ENCODE measurements at places on chromosomes 2 and 18.

- no peaks in the 10 kb centered on the region for H3K27me3 ChIP-seq
- H3K27ac ChIP-seq, result no peak overlapping the region
- DNase-seq, result no peak
- H3K4me1 ChIP-seq, result no peaks in the 10 kb centered on the region
- no peaks in the 10 kb centered on the region for H3K36me3 ChIP-seq
These were observed 357.9 kb downstream of the PLCL1 start for GRCh38 chr2:198162276-198162675.

GRCh38 chr18:50886929-50887328 is 8.0 kb downstream of the ME2 start:
- H3K27me3 ChIP-seq, result no peaks in the 10 kb centered on the region
- H3K4me3 ChIP-seq, result no peak overlapping the region
- H3K27ac ChIP-seq, result no peak overlapping the region
- H3K4me1 ChIP-seq, result no peaks in the 10 kb centered on the region
- H3K36me3 ChIP-seq, result no peaks in the 10 kb centered on the region
- no peak for DNase-seq

GRCh38 chr2:175855794-175856453 is 146.1 kb downstream of the LNPK start:
- H3K27ac ChIP-seq, result peak overlapping the region; percentile 88
- H3K27me3 ChIP-seq, result no peaks in the 10 kb centered on the region
- H3K4me3 ChIP-seq, result peak overlapping the region; percentile 21
- peak; percentile 84 for DNase-seq

DNA sequence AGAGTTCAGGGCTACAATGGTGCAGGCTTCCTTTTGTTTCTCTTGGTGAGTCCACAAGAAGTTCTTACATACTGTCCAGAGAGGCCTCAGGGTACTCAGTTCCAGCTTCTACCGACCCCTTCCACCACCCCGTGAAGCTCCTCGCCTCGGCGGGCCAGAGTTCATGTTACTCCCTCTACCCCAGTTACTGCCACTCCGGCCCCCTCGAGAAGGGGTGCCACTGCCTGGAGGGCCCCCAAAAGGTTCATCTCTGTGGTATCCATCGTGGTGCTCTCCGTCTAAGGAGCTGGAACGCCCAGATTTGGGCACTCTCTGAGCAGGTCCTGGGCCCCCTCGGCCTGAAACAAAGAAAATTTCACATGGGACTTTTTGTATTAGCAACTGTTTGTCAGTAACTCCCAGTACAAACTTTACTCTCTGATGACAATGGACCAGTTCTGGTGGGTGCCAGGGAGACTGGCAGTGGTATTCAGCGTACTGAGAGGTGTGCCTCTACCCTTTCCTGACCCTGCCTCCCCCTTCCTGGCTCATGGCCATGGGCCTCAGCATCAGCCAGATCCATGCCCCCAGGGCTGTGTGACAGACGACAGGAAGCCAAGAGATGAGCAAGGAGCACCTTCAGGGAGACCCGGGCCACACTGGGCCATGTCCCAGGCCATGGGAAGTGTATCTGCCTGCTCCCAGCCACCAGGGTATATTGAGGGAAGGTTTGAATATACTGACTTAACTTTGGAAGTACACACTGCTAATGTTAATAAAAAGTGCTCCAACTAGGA is 5.1 kb downstream of the SFT2D3 start:
- peaks cover 29% of the 10 kb centered on the region for H3K4me1 ChIP-seq
- no peak overlapping the region for H3K4me3 ChIP-seq
- no peak overlapping the region for H3K27ac ChIP-seq
- no peaks in the 10 kb centered on the region for H3K27me3 ChIP-seq

GRCh38 chr2:239200646-239201530 is 199.9 kb downstream of the HDAC4 start:
- DNase-seq, result peak; percentile 44
- no peaks in the 10 kb centered on the region for H3K36me3 ChIP-seq
- no peaks in the 10 kb centered on the region for H3K27me3 ChIP-seq
- peak overlapping the region; percentile 47 for H3K4me3 ChIP-seq
- H3K27ac ChIP-seq, result peak overlapping the region; percentile 89

DNA sequence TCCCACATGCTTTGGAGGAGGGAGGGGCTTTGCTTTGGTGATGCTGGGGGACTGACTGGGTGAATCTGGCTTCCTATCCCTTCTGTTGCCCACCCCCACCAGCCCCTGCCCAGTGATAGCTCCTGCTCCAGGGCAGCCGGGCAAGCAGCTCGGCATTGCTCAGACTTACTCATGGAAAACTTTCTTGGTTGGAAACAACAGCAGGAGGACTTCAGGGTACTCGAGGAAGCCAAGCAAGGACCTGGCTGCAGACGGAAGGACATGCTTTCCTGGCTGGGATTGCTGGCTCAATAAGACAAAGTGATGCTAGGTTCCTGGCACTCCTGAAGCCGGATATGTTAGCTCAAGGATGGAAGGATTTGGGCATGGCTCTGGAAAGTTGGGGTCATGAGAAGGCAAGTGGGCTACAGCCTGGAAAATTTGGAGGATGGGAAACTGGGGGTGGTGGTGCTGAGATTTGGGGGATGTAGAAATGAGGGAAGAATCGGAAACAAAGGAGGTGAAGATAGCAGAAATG is 3.1 kb downstream of the SPEG start:
- DNase-seq, result peak; percentile 39
- no peaks in the 10 kb centered on the region for H3K27me3 ChIP-seq

- no peak overlapping the region for H3K27ac ChIP-seq
- H3K4me3 ChIP-seq, result no peak overlapping the region
- DNase-seq, result no peak
- no peaks in the 10 kb centered on the region for H3K36me3 ChIP-seq
These were observed 279.7 kb upstream of the FIGN start for GRCh38 chr2:164015328-164016123.

- no peak overlapping the region for H3K4me3 ChIP-seq
- no peaks in the 10 kb centered on the region for H3K36me3 ChIP-seq
- no peaks in the 10 kb centered on the region for H3K4me1 ChIP-seq
- no peaks in the 10 kb centered on the region for H3K27me3 ChIP-seq
These were observed 102.5 kb downstream of the BARD1 start for GRCh38 chr2:214706986-214707385.

- H3K27ac ChIP-seq, result peak overlapping the region; percentile 48
- no peak overlapping the region for H3K4me3 ChIP-seq
- peaks cover 11% of the 10 kb centered on the region for H3K4me1 ChIP-seq
- DNase-seq, result no peak
- H3K36me3 ChIP-seq, result no peaks in the 10 kb centered on the region
- peaks cover 5% of the 10 kb centered on the region for H3K27me3 ChIP-seq
These were observed 163.6 kb upstream of the SIX2 start for GRCh38 chr2:45172760-45173392.

GRCh38 chr2:72011791-72012190 is 135.9 kb downstream of the CYP26B1 start:
- DNase-seq, result no peak
- no peaks in the 10 kb centered on the region for H3K36me3 ChIP-seq
- H3K27ac ChIP-seq, result no peak overlapping the region
- no peaks in the 10 kb centered on the region for H3K4me1 ChIP-seq
- H3K27me3 ChIP-seq, result no peaks in the 10 kb centered on the region

- no peak overlapping the region for H3K27ac ChIP-seq
- H3K4me1 ChIP-seq, result no peaks in the 10 kb centered on the region
- H3K4me3 ChIP-seq, result no peak overlapping the region
- H3K36me3 ChIP-seq, result no peaks in the 10 kb centered on the region
- H3K27me3 ChIP-seq, result no peaks in the 10 kb centered on the region
- DNase-seq, result no peak
These were observed 52.3 kb downstream of the RAB27B start for GRCh38 chr18:54880395-54881105.

- no peaks in the 10 kb centered on the region for H3K36me3 ChIP-seq
- peak overlapping the region; percentile 64 for H3K27ac ChIP-seq
- no peak for DNase-seq
- H3K4me1 ChIP-seq, result peaks cover 10% of the 10 kb centered on the region
These were observed 36.4 kb downstream of the WDSUB1 start for GRCh38 chr2:159249990-159250715.

DNA sequence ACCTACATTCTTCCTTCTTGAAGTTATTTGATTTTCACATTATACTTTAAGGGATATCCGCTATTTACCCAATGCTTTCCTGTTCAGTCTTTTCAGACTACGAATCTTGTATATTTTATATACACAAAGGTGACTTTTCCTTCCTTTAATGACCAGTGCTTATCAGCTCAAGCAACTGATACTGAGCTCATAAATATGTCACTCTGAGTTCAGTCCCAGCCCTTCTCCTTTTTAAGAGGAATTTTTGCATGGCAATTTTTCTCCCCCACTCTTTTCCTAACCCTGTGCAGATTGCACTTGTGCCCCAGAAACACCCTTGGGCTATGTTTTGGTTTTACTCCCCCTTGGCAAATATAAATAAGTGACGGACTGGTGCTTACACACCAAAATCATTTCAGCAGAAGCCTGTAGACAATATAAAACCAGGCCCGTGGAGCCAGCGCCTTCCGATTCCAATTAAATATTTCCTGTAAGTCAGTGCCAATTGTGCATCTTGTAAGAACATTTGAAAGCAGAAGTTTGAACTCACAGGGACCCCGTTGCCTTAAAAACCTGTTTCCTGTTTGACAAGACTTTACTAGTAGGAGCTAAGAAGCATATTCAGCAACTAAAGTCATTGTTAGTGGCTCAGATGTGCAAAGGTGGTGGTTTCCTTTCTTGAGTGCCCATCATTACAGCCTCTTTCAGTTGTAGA is 66.3 kb upstream of the GATA6 start:
- peaks cover 1% of the 10 kb centered on the region for H3K27me3 ChIP-seq
- H3K4me3 ChIP-seq, result no peak overlapping the region
- H3K27ac ChIP-seq, result no peak overlapping the region
- H3K36me3 ChIP-seq, result no peaks in the 10 kb centered on the region
- H3K4me1 ChIP-seq, result no peaks in the 10 kb centered on the region
- no peak for DNase-seq

- no peak overlapping the region for H3K27ac ChIP-seq
- DNase-seq, result no peak
- no peaks in the 10 kb centered on the region for H3K27me3 ChIP-seq
- no peaks in the 10 kb centered on the region for H3K36me3 ChIP-seq
- H3K4me1 ChIP-seq, result peaks cover 43% of the 10 kb centered on the region
These were observed 7.2 kb downstream of the AGAP1 start for GRCh38 chr2:235500761-235501672.

DNA sequence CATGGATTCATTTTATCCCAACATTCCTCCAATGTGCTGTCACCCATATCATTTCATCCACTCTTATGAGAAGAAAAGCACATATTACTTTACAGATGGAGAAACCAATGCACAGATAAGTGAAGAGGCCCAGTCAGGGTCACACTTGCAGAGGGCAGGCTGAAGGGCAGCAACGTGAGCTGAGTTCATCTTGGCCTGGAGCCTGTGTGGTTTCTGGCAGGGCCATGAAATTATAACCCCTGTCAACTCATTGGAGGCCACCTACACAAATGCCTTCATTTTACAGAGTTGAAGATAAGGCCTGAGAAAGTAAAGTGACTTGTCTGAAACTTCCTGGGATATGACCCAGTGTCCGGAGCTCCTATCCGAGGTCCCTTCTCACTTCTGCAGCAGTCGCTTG is 88.4 kb upstream of the NRP2 start:
- no peaks in the 10 kb centered on the region for H3K4me1 ChIP-seq
- no peak for DNase-seq
- H3K36me3 ChIP-seq, result no peaks in the 10 kb centered on the region

GRCh38 chr2:120818441-120818920 is 82.8 kb downstream of the GLI2 start:
- peak; percentile 54 for DNase-seq
- no peak overlapping the region for H3K4me3 ChIP-seq
- no peaks in the 10 kb centered on the region for H3K36me3 ChIP-seq
- no peaks in the 10 kb centered on the region for H3K4me1 ChIP-seq

DNA sequence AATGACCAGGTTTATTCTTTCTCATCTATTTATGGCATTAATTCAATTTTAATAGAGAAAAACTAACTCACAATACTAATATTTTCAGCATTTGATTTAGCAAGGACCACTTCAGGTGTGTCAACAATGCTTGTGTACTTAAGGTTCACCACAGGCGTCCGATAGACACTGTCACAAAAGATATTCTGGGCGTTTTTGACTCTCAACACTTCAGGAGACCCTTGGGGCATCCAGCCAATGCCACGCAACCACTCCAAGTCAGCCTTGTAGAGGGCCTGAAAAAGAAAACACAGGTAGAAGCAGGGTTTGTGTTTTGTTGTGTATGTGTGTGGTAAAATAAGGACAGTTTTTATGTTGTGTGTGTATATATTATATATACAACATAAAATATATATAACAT is 158.2 kb downstream of the NEB start:
- no peaks in the 10 kb centered on the region for H3K27me3 ChIP-seq
- peak overlapping the region; percentile 2 for H3K27ac ChIP-seq
- H3K4me3 ChIP-seq, result no peak overlapping the region

DNA sequence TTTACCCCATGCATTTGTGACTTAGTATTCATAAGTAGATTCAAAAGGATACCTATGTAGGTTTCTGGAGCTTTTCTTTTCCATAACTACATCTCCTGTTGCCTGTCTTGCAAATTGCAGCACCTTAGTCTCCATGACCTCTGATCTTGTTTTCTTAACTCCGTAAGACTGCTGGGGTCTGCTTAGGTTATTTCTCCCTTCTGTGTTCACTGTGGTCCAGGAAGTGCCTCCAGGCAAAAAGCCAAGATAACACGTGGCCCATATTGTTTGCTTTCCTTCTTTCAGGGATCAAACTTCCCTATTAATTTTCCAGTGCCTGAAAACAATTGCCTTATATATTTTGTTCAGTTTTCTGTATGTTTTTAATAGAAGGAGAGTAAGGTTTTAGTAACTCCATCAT is 86.4 kb downstream of the GCA start:
- no peak for DNase-seq
- H3K27me3 ChIP-seq, result no peaks in the 10 kb centered on the region
- H3K36me3 ChIP-seq, result no peaks in the 10 kb centered on the region
- no peaks in the 10 kb centered on the region for H3K4me1 ChIP-seq
- H3K4me3 ChIP-seq, result no peak overlapping the region

- H3K27ac ChIP-seq, result no peak overlapping the region
- no peaks in the 10 kb centered on the region for H3K27me3 ChIP-seq
- no peaks in the 10 kb centered on the region for H3K4me1 ChIP-seq
- DNase-seq, result no peak
These were observed 261.7 kb upstream of the MAP2 start for GRCh38 chr2:209162129-209162528.

- no peak overlapping the region for H3K4me3 ChIP-seq
- no peaks in the 10 kb centered on the region for H3K36me3 ChIP-seq
- H3K27ac ChIP-seq, result no peak overlapping the region
- DNase-seq, result no peak
- H3K4me1 ChIP-seq, result no peaks in the 10 kb centered on the region
These were observed 106.4 kb downstream of the ZBTB7C start for GRCh38 chr18:48302736-48303135.

Measured in psoas muscle (tissue), 8 donors.